ENCODE measurements at places on chromosomes 4 and X. TPM values are rescaled to one million over a fixed set of nuclear protein-coding genes. Genes with fewer than 3 reads are reported as not detected.

DNA sequence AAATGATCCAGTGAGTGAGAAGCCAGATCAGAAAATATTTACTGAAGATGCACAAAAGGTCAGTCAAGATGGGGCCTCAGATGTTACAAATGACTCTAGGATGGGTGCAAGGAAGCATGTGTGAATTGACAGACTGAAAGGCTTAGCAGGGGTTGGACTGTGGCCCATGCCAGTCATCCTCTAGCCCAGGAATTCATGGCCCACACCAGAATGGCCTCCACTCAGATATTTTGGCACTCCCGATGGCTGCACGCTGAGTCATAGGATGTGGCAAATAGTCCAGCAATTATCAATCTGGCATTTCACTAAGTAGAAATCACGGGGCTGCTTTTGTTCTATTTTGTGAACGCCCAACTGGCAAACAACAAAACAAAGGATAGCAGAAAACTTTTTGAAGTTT lies 406.5 kb downstream of the IQCM start:
- DNase-seq: peak; percentile 54

DNA sequence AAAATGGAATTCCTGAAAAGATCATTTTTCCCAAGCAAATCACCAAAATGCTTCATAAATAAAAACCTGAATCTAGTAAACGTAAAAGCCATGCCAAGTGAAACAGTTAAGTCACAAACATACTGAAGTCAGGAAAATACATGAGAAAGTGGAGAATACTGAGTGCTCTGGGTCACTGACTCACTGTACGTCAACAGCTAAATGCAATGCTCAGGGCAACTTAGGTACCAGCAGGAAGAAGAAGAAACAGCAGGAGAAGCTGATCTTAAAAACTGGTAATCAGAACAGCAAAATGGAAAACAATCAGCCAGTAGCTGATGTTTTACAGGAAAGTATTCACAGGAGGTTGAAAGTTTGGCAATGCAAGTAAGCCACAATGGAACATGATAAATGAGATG lies 252.6 kb upstream of the ETNPPL start:
- DNase-seq: no peak

GRCh38 chr4:10035130-10035529 lies 13.8 kb upstream of the SLC2A9 start:
- DNase-seq: no peak

DNA sequence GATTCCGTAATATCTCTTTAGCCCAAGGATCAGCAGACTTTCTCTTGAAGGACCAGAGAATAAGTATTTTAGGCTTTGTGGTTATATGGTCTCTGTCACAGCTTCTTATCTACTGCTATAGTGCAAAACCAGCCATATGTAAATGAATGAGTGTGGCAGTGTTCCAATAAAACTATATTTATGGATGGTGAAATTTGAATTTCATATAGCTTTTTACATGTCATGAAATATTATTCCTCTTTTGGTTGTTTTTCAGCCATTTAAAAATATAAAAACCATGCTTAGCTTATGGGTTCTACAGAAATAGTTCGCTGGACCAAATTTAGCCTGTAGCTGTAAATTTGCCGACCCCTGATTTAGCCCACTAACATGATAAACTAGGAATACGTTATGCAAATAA lies 18.0 kb upstream of the MSMO1 start:
- no peak for DNase-seq

- DNase-seq: no peak
Measured at GRCh38 chr4:54695337-54695736, 37.6 kb downstream of the KIT start.

DNA sequence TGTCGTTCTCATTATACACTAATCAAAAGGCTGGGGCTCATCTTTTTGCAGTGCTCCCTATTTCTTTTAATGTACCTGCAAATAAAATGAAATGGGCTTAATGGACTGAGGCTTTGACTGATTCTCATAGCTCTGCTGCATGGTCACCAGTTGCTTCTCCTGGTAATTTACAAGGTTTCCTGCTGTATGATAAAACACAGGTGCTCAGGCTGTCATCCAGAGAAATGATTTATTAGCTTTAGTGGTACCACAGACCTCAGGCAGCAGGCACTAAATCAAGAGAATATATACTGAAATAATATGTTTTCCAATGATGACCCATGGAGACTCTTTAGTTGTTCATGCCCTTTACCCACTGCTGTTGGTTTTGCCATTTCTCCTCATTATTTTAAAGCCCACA lies 137.7 kb downstream of the C4orf33 start:
- no peak for DNase-seq

DNA sequence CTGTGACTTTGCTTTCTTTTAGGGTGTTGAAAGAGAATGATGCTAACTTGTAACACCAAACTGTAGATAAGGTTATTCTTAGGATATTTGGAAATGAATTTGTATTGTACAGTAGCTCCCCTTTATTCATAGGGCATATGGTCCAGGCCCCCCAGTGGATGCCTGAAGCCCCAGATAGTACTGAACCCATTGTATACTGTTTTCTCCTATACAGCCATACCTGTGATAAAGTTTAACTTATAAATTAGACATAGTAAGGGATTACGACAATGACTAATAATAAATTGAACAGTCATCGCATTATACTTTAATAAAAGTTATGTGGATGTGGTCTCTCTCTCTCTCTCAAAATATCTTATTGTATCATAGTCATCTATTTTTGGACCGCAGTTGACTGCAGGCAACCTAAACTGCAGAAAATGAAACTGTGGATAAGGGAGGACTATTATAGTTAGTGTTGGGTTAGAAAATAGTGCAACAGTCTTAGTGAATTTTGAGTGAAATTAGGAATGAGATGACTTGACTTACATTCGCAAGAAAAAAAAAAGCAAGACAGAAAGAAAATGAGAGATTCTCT lies 105.1 kb downstream of the CLDN22 start:
- DNase-seq: no peak

GRCh38 chr4:6472387-6473263 lies at the start of gene PPP2R2C:
PPP2R2C (minus strand) TSS chr4:6472614; CDS start chr4:6472229, 385 bp downstream.
- DNase-seq: no peak

DNA sequence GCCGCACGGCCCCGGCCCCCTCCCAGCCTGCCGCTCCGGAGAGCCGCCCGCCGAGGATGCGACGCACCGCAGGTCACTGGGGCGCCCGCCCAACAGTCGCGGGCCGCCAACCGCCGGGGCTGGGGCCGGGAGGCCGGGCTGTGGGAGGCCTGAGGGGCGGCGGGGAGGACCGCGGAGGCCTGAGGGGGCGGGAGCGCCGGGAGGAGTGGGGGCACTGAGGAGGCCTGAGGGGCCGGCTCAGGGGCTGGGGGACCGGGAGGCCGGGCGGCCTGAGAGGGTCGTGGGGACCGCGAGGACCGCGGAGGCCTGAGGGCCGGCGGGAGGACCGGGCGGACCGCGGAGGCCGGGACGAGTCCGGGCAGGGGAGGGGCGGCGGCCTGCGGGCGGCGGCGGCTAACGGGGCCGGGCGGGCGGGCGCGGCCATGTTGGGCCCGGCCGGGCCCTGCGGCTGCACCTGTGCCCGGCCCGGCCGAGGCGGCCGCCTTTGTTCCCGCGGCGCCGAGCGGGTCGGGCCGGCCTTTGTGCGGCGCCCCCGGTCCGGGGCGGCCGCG lies 353 bp downstream of the NSD2 start:
- DNase-seq: no peak

GRCh38 chr4:93648258-93648657 lies 180.3 kb upstream of the ATOH1 start:
- DNase-seq: no peak

DNA sequence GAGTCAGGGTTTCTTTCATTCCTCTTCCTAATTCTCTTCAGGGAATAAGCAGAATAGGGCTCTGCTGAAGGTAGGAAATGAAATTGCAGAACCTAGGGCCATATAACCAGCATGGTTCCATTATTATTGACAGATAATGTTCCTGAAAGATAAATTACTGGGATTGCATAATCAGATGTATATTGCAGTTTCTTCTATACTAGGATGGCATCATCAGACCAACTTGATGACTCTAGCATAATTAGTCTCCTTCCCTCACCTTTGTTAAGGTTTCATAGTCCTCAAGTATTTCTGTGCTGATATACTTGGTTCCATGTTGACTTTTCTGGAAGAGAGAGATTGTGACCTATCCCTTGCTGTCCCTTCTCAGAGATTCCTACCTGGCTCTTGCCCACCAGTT lies 492.3 kb upstream of the LCORL start:
- no peak for DNase-seq

GRCh38 chr4:77619408-77619807 lies 13.8 kb downstream of the CXCL13 start:
- no peak for DNase-seq

DNA sequence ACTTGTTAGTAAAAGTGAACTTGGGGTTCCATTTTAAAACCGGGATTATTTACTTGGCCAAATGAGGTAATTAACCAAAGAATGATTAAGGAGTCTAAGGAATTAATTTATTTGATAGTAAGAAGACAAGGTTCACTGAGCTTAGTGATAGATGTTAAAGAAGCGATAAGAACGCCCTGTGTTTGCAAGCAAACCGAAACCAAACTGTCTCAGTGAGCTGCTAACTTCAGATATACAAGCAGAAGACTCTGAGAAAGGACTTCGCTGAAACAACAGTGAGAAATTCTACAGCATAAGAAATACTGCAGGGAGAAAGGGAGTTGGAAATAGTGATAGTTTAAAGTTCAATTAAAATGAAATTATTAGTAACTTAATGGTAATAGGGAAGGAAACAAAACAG lies 37.6 kb upstream of the SHISA3 start:
- DNase-seq: no peak

GRCh38 chrX:100931218-100931924 lies 2.7 kb upstream of the XKRX start:
- DNase-seq: no peak

- DNase-seq: peak; percentile 23
Measured at GRCh38 chr4:87555773-87556619, 26.8 kb upstream of the SPARCL1 start.

GRCh38 chrX:53036149-53036548 lies 12.4 kb upstream of the GPR173 start:
- DNase-seq: no peak

GRCh38 chrX:133653358-133653757 lies 238.1 kb upstream of the GPC4 start:
- no peak for DNase-seq

- DNase-seq: no peak
Measured at GRCh38 chrX:18995221-18995620, 11.3 kb upstream of the PHKA2 start.

DNA sequence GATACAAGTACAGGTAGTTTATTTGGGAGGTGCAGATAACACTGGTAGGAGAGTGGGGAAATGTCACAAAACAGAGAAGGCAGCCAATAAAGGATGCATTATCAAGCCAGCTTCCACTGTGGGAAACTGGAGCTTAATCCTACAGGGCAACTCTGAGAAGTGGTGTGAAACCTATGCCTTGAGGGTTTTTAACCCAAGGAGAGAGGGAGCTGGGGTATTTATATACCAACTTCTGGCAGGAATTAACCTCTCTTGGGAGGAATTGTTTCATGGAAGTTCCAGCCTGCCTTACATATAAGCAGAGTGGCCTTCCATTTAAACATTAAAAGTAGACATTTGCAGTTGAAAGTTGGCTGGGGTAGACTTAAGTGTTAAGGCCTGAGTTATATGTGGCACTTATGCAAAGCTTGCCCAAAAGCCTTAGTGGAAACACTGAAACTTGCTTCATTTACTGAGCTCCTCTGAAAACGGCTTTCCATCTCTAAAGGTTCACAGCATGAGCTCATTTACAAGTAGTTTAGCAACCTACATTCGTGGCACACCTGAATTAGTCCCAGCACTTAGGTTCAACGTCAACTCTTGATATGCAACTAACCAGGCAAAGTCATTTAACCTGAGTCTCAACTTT lies 19.2 kb downstream of the MAGEB17 start:
- no peak for DNase-seq

DNA sequence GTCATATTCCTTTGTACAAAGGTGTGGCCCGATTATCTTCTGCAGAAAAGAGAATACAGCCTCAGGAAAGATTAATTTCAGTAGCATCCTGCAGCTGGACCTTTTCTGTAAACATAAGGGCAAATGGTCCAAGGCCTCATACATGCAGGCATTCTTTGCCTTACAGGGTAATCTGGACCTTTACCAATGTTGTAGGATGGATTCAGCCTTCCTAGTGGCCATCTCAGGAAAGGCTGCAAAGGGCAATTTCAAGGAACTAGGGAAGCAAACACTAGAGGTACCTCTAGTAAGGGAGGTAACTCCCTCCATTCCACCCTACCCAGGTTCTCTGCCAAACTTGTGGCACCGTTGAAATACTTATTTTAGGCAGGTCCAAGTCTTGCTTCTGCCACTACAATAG lies 43.0 kb downstream of the UGT2B28 start:
- no peak for DNase-seq

GRCh38 chr4:182222766-182223165 lies 20.4 kb upstream of the TENM3 start:
- no peak for DNase-seq

DNA sequence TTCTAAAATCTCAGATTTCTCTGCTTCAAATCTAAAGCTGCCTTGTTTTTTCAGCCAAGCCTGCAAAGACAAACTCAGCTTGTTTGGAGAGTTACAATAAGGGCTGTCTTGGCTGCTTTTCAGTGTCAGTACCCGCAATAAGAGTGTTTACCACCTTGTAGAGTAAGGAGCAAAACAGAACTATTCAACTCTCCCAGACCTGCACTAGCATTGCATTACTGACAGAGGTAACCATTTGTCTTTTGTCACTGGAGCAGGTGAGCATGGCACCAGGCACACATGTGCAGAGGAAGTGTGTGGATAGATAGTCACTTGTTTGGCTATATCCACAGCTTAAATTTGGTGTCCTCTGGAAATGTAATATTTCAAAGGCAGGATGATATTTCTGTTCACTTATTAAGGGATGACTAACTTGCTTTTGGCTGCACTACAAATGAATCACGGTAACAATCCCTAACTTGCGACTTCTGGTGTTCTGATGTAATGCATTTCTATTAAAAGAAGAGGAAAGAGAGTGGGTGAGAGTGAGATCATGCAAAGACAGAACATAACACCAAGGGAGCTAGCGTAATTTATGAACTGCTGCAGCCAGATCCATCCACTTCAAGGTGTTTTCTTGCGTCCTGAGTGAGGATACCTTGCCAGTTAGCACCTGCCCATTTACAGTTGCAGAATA lies 38.6 kb downstream of the PTCHD1 start:
- peak; percentile 1 for DNase-seq

DNA sequence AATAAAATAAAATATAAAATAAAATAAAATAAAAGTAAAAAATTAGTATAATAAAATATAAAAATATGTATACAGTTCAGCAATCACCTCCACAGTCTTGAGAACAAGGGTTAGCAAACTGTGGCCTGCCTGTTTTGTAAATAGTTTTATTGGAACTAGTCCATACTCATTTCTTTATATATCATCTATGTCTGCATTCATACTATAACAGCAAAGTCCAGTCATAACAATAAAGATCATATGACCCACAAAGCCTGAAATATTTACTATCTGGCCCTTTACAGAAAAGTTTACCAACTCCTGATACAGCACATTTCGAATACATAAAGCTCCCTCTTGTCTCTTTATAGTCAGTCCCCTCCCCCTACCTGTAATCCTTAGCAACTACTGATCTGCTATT lies 111.9 kb downstream of the SLC10A6 start:
- no peak for DNase-seq

GRCh38 chr4:47219586-47219985 lies 188.2 kb downstream of the GABRB1 start:
- no peak for DNase-seq

Gene USP46
- total RNA-seq: 10.9 TPM

Gene ZMYM3
- total RNA-seq: 13.4 TPM

Gene TSPAN7
- 77.5 TPM for total RNA-seq

Gene LRRC66
- 0.12 TPM for total RNA-seq

Gene NUDT10
- total RNA-seq: 0.50 TPM

Gene GPR82
- not detected for total RNA-seq

Gene TCEANC
- total RNA-seq: 3.5 TPM

Gene PDHA2
- not detected for total RNA-seq

Gene OFD1
- 26.6 TPM for total RNA-seq

Gene GPR173
- 1.2 TPM for total RNA-seq

Gene ARHGAP36
- total RNA-seq: not detected

Gene DCAF8L2
- total RNA-seq: not detected
